ENCODE measurements at places on chromosomes 7 and 10.
A peak's percentile ranks its signal among the peaks of the same experiment; 100 is the strongest.

DNA sequence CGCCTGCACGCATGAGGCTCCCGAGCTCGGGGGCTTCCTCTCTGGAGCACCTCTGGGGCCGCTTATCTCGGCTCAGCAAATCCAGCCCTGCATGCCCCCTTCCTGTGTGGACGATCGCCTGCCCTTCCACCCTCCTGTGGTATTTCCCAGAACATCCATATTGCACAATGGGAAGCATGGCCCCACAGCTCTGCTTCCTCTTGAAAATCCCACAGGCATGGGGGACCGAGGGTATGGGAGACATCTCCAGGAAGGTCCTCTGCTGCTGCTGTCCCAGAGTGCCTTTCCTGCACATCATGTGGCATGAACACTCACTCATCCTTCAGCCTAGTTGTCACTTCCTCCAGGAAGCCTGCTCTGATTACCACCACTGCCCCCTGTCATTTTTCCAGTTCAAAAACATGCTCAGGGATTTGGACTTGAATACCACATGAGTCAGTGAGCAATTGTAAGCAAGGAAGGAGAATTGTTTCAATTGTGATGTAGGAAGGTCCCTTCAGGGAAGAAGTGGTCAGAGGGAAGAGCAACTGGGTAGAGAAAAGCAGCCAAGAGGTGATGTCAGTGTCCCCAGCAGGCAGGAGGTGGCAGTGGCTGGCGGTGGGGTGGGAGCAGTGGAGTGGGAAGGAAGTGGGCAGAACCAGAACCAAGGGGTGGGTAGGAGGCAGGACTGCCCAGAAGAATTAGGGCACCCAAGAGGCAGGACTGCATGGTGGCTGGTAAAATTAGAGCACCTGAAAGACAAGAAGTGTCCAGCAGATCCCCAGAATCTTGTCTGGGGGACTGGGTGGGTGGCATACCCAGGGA lies 67.5 kb upstream of the ZMIZ1 start:
- no peak for DNase-seq

DNA sequence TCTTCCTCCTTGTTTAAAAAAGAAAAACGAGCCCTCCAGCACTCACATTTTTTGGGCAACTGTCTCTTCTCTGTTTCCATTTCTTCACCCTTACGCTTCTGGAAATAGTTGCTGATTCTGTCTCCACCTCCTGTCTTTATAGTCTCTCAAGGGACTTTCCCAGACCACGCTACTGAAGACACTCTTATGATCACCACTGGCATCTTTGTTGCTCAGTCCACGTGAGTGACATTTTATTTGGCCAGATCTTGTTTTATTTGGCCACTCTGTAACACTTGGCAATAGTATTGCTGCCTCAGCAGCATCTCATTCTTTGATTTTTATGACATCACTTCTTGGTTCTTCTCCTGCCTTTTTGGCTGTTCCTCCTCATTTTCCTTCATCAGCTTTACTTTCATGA lies 21.6 kb upstream of the NME8 start:
- no peak for DNase-seq

DNA sequence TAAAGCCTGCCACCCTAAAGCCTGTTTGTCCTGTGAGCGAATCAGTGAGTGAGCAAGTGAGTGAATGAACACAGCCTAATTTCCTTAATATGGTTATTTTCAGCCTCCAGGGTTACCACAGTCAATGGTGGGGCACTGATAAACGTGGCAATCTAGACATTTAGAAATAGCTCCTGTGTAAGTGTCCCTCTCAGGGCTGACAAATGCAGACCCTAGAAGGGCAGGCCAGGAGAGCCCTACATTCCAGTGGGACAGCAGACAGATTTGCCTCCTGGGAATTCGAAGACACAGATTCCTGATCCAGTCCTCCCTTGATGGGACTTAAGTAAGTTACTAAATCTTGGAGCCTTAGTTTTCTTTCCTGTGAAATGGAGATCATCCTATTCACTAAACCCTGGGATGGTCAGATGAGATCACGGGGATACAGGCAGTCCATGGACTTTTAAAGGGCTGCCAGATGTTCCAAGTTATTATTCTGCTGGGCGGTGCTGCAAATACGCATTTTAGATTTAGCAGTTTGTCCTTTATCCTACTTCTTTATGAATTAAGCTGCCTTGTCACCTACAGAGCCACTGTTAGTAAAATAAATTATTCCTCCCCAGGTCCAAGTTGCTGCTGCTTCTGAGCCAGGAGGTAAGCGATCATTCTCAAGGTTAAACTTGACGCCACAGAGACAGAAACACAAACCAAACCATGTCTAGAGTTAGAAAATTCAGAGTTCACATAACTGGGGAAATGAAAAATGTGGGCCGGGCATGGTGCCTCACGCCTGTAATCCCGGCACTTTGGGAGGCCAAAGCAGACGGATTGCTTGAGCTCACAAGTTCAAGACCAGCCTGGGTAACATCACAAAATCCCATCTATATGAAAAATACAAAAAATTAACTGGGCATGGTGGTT lies 54.8 kb upstream of the TM9SF3 start:
- DNase-seq, result no peak

- DNase-seq, result no peak
These were observed 48.6 kb upstream of the PDGFA start for GRCh38 chr7:568031-568951.

- no peak for DNase-seq
These were observed 20.4 kb upstream of the CARD11 start for GRCh38 chr7:3064067-3064466.

GRCh38 chr10:31467791-31468535 lies 148.9 kb downstream of the ZEB1 start:
- no peak for DNase-seq

- DNase-seq, result no peak
These were observed 448.8 kb downstream of the DNAJB6 start for GRCh38 chr7:157785486-157786186.

- no peak for DNase-seq
These were observed 97.5 kb downstream of the TCF7L2 start for GRCh38 chr10:113047605-113047962.

DNA sequence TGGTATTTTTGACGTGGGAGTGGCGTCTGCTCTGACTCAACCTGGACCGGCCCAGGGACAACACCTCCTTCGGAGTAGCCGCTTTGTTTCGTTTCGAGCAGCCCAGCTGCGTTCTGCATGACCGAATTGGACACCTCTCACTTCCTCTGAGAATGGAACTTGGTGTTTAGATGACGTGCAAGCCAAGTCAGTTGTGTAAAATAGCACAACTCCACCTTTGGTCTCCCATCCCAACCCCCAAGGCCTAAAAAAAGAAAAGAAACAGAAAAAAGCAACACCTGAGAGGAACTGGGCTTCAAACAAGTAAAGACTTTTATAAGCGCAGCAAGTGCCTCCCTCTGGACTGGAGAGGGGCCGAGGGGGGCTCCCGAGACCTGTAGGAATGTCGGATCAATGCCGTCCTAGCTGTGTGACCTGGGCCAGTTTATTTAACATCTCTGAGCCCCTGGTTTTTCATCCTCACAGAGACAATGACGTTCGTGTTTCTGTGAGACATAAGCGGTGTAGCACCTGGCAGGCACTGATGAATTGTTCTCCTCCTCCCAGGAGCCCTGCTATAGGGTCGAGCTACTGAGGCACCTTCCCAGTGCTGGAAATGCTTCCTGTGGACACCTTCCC lies 52.0 kb upstream of the SMNDC1 start:
- DNase-seq, result peak; percentile 61

GRCh38 chr7:91235211-91235832 lies 28.9 kb upstream of the FZD1 start:
- no peak for DNase-seq

DNA sequence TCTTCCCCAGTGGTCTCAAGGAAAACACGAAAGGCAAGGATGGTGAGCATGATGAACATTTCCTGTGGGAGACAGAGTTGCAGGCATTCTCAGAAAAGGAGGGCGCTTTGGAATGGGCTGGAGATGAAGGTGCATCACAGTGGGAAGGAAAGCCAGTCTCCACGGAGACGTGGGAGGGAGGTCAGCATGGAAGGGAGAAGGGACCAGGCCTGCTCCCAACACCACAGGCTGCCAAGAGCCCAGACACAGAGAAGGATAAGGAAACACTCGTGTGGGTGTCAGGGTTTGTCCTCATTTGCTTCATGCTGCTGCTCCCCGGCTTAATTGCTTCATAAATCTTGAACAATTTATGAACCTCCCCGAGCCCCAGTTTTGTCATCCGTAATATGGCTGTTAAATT lies 231.5 kb upstream of the ZNF32 start:
- no peak for DNase-seq

DNA sequence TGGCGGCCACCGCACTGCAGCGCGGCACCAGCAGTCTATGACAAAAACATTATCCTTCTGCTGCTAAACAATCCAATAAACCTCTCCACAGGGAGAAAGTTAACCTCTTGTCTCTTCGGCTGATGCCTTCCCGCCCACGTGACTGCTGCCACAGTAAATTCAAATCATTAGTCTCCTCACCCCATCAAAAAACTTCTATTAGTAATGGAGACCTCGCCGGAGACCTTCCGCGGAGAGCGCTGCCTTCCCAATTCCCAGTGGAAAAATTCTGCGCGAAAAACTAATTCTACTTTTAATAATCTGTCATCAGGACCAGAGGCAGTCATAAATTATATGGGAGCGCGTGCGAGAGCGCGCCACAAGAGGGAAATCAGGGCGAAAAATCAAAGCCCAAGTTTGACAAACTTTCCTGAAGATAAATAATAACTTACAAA lies 90.0 kb upstream of the PAX2 start:
- DNase-seq, result no peak

DNA sequence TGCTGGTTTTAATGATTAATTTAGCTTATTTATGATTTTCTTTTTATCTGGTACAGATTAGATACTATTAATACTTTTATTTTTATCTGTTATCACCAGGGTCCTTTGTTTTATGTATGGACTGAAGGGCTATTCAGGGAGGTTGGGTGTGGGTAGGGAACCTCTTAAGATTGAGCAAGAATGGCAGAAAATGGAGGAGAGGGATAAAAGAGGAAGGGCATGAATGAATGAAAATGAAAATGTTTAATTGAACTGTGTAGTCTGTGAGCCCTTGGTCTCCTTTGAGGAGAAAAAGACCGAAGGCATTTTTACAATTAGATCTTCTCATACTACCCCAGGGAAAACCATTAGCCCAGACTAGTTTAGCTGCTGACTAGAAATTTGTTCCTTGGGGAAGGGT lies 93.1 kb downstream of the CDK14 start:
- no peak for DNase-seq

GRCh38 chr7:79702116-79702515 lies 248.6 kb upstream of the MAGI2 start:
- no peak for DNase-seq
